ENCODE measurements at places on chromosomes 7 and 10.

GRCh38 chr7:38753347-38753746 is 122.2 kb upstream of the AMPH start:
- DNase-seq = no peak

GRCh38 chr10:111824128-111824527 is 359.4 kb downstream of the GPAM start:
- DNase-seq = no peak

DNA sequence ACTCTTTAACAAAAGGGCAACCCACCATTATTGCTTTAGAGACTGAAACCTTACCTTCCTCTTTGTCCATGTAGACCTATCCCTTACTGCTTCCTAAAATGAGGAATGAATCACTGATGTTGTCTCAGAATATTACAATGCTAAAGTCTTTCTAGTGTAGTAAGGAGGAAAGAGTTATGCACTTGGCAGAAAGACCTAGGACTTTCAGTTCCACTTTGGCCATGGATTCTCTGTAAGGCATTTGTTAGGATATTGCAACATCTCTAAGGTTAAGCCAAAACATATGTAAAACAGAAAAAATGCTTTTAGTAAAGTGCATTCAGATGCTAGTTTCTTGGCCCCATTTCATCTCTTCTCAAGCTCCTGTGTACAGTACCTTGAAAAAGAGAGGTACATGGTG is 230.9 kb downstream of the PARD3 start:
- DNase-seq = peak; percentile 74

DNA sequence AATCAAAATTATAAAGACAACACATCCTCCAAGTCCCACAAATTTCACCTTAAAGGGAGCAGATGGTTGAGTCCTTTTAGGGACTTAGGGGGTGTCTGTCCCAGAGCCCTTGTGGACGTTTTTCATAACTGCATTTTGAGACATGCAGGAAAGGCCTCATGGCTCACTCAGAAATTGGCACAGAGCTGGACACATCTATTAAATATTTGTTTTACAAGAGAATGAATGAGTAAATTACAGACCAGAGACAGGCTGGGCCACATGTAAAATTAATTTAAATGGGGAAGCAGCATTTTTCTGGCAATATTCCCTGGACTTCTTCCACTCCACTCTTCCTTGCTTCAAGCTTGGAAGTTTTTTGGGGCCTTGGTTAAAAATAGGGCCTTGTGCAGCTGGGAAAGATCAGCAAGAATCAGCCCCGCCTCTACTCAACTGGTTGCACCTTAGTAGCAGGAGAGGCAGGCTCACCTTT is 20.0 kb downstream of the LAMB1 start:
- DNase-seq = no peak

DNA sequence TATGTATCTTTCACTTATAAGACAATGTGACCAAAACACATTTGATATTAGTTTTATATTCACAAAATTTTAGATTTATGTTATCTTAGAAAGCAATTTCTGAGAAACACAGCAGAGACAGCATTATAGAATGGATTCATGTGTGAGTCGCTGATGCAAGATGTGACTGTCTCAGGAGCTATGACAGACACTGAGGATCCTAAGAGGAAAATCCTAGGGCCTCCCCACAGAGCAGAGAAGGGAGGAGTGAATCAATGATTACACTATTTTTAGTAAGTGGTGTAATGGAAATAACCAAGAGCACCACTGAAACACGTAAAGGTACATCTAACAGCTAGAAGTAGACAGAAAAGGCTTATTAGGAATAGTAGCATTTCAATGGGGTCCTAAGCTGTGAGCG is 204.0 kb upstream of the PTN start:
- DNase-seq = no peak
